ENCODE measurements at places on chromosomes 7 and 10.

- DNase-seq = no peak
Observed at GRCh38 chr10:123135415-123136141, at the start of gene HMX3. Gene HMX3, plus strand, starts transcription at chr10:123135970. Its CDS starts 81 bp downstream, at chr10:123136051.

GRCh38 chr10:3735175-3735574, 49.8 kb downstream of the KLF6 start:
- DNase-seq = no peak

DNA sequence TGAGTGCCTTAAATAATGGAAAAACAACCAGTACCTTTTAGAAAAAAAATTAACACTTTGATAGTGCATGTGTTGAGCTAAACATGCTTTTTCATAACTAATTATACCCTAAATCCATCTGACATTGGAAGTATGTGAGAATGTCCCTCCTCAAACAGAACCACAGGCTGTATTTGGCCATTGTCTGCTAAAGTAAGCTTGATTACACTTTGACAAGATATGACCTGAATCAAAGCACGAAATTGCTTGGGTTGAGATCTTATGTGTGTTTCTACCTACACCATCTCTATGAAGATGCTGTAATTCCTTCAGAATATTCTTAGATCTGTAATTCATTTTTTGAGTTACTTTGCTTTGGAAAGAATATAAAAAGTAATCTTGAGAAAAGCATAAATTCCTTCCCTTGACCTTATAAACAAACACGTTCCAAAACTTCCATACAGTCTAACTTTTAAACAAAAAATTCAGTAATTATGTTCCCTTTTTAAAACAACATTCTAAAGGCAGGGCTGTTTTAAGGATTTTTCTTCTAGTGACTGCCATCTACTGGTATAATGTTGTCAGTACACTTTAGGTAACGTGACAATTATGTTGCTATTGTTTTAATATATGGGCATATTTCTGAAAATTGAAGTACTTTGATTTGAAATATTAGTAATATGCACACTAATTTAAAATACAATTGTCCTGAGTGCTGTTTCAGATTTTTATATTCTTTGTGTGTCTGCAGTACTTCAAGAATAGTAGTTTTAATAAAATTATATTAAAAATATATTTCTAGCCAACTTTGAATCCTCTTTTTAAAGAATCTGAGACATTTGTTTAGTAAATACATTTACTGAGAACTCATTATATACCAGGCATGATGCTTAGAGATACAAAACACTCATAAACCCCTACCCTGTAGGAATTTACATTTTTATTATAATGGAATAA, 20.9 kb downstream of the CD36 start:
- DNase-seq = peak; percentile 28

- DNase-seq = no peak
Observed at GRCh38 chr10:86210416-86210815, 156.2 kb downstream of the GRID1 start.

GRCh38 chr10:49419005-49419404, 23.1 kb upstream of the DRGX start:
- DNase-seq = peak; percentile 65

GRCh38 chr7:47962262-47962661, 14.0 kb upstream of the PKD1L1 start:
- DNase-seq = no peak

DNA sequence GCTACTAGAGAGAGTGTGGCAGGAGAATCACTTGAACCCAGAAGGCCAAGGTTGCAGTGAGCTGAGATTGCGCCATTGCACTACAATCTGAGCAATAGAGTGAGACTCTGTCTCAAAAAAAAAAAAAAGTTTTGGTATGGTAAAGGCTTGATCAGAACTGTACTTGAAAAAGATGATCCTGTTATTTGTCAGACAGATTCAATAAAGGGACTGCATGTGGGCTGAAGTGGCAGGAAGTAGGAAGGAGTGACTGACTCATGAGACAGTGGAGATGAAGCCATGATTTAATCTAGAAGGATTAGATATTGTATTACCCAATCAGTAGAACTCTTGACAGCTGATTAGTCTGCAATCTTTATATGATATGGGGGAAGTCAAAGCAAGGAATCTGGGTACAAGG, 2.7 kb upstream of the TMEM254 start:
- peak; percentile 73 for DNase-seq

GRCh38 chr10:10209167-10209566, 808.5 kb upstream of the CELF2 start:
- DNase-seq = no peak

DNA sequence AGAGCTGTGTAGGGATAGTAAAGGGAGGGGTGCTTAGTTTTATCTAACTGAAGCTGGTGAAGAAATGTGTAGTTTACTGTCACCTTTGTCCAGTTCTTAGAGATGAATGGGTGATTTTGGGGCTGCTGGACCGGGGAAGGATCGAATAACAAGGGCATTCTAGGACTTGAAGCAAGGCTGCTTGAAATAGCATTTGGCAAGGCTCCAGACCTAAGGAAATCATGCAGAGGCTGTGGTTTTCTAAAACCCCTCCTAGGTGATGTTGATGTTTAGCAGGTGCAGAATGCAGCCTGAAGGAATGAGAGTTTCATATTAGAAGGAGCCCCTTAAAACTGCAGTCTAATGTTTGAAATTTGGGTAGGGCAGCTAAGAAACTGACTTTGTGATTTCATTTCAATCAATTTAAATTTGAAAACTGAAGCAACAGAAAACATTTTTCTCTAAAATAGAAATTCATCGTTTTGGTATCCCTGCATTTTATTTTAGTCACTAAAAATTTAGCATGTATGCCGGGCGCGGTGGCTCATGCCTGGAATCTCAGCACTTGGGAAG, 68.5 kb downstream of the TET1 start:
- DNase-seq = no peak

- DNase-seq = no peak
Observed at GRCh38 chr7:138396251-138397070, 63.6 kb upstream of the TRIM24 start.

- no peak for DNase-seq
Observed at GRCh38 chr10:112280205-112280921, 2.8 kb upstream of the TECTB start.

GRCh38 chr10:33704214-33704830, 369.9 kb upstream of the NRP1 start:
- DNase-seq = no peak

- no peak for DNase-seq
Observed at GRCh38 chr7:98568891-98569290, 48.2 kb upstream of the NPTX2 start.

- no peak for DNase-seq
Observed at GRCh38 chr10:5887029-5887428, 2.7 kb downstream of the ANKRD16 start.

DNA sequence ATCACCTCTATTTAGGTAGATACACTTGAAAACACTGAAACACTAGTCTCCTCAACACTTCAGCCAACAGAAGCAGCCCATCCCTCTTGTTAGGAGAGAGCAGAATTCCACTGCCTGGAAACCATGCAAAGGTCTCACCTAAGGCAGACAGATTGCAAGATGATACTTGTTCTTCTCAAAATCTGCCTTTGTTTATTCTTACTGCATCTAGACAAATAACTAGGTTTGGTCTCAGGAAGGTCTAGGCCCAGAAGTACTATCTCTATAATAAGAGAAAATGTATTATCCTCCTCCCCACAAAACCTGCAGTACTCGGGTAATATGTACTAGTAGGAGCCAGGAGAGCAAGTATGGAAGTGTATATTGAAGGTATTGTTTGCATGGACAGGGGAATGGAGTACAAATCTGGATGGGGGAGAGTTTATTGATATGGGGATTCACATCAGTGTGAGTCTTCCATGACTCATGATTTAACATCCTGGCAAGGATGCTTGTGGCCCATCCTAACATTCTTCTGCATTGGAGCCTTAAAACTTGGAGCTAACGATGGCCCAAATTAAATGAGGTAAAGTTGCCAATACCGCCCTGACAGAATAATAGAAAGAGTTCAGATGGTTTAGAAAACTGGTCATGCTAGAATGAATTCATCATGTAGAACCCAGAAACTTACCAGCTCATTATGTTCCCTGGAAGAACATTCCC, 109.2 kb downstream of the EPC1 start:
- no peak for DNase-seq

GRCh38 chr10:112227331-112227987, 43.9 kb upstream of the GPAM start:
- no peak for DNase-seq

GRCh38 chr7:42180806-42181205, 56.2 kb downstream of the GLI3 start:
- DNase-seq = no peak

DNA sequence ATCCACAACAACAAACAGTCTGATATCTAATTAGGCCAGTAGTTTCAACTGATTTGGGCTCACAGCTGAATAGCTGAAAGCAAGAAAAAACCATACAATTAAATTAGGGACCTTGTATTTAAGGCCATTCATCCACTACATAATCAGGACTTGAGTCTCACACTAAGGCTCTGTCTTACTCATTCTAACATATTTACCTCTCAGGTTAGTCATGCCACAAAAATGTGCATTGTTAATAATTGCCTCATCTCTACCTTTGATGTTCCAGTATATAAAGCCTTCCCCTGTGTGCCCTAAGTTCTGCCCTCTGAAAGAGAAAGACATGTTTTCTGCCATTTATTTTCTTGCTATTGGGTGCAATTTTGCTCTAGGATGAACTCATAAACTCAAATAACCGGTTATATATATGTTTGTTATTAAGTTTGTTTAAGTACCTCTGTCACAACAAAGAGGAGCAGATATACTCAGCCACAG, 5.3 kb upstream of the C1GALT1 start:
- no peak for DNase-seq

DNA sequence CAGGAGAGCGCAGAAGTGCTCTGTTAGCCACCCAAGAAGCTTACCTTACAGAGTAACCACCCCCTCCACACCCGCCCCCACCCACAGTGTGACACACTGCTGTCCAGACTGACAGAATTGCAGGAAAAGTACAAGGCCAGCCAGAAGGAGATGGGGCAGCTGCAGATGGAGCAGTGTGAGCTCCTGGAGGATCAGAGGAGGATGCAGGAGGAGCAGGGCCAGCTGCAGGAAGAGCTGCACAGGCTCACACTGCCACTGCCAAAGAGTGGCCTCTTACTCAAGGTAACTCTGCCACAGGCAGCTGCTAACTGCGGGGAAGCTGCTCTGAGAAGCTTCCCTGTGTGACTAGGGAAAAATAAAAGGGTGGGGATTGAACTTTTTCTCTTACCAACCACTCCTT, 17.6 kb downstream of the CCDC136 start:
- no peak for DNase-seq

GRCh38 chr10:125124907-125125306, 35.5 kb downstream of the CTBP2 start:
- DNase-seq = no peak

DNA sequence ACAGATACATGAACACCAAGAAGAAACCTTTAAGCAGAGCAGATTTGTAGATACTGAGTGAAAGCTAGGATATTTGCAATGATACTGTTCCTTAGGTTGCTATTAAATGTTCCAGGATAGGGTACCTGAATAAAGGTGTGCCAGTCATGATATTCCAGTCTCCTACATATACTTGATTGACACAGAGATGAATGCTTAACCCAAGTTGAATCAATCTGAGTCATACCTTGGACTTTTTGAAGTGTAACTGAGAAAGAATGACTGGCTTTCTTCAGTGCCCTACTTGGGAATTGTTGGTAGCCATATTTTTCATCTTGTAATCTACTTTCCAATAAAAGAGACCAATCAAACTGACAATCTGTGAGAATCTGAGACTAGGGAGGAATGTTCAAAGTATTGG, 805.7 kb upstream of the GHITM start:
- DNase-seq = no peak

GRCh38 chr10:3890602-3891352, 105.8 kb upstream of the KLF6 start:
- no peak for DNase-seq

DNA sequence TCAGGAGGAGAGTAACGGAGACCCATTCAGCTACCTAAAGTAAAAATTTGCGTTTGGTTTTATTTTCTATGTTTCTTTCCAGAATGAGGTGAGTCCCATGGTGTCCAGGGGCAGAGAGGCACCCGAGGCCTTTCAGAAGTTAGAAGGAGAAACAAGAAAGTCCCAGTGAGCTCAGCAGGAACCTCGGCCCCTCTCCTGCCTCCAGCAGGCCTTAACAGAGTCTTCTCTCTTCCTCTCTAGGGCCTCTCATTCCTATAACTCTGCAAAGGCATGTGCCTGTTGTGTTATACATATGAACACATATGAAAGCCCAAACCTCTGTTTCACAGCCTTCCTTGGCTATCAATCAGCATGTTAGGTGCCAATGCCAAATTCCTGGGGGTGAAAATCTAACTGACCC, 20.8 kb upstream of the IKZF1 start:
- DNase-seq = no peak

- DNase-seq = no peak
Observed at GRCh38 chr7:142000244-142000643, 4.6 kb downstream of the MGAM start.

- no peak for DNase-seq
Observed at GRCh38 chr10:121469797-121470606, 128.2 kb downstream of the FGFR2 start.

DNA sequence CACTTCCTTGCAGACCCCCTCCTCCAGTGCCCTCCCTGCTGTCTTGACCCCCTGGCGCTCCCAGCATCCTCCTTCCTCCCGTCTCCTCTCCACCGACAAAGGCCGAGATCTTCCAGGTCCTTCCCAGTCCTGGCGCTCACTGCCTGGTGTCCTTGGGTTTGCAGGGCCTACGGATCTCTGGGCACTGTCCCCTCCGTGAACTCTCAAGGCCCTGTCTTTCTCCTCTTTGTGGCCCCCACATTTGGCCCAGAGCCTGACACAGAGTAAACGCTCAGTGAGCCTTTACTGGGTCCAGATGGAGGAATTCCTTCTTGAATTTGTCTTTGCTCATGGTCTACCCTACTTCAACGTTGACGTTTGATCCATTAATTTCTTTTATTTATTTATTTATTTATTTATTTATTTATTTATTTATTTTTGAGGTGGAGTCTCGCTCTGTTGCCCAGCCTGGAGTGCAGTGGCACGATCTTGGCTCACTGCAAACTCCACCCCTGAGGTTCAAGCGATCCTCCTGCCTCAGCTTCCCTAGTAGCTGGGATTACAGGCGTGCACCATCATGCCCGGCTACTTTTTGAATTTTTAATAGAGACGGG, 29.7 kb downstream of the TMEM270 start:
- no peak for DNase-seq

DNA sequence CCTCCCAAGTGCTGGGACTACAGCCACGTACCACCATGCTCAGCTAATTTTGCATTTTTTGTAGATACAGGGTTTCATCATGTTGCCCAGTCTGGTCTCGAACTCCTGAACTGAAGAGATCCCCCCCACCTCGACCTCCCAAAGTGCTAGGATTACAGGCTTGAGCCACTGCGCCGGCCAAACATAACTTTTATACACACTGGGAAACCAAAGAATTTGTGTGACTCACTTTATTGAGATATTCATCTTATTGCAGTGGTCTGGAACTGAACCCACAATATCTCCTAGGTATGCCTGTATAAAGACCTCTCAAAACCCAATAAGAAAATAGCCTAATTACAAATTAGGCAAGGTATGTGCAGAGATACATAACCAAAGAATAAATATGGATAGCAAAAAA, 182.6 kb upstream of the FEZF1 start:
- no peak for DNase-seq

Data from inflammatory macrophage (primary cell).